Spinal cord (tissue), 10 donors: ENCODE measurements at places on chromosomes 7 and 10.
A peak's percentile ranks its signal among the peaks of the same experiment; 100 is the strongest.

DNA sequence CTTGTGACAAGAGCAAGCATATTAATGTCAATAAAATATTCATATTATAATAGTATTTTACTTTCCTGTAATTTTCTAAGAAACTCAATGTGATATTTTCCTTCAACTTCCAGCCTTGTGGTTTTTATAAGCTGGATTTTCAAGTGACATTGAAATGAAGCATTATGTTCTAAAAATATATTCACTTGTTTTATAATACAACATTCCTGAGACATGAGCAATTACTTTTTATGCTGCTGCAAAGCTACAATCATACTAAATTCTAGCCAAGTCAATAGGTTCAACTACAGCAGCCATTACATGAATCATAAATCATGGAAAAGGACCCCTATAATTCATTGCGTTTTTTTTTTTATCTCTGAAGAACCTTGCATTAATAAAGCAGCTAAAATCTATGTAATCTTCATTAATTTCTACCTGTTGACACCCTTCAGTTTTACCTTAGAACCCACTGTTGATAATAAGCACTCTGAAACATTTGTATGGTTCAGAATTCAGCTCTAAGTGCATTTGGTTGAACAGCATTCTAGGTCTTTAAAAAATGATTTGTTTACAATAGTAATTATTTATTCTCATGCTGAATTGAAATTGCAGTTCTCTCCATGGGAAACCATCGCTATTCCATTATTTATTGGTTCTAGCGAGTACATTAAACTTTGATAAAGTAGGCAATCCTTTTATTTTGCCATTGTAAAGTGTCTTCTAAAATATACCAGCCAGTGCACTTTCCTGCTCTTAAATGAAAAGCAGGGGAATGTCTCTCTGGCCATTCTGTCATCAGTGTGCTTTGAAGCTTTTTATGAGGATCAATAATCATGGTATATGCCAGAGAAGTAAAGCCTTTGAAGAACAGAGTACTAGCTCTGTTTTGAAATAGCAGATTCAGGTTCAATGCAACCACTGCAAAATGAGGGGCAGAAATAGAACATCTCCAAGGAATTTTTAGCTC lies 132.6 kb downstream of the GNAT3 start:
- no peak for DNase-seq

- no peak for DNase-seq
Observed at GRCh38 chr7:72538856-72539255, 126.7 kb upstream of the CALN1 start.

DNA sequence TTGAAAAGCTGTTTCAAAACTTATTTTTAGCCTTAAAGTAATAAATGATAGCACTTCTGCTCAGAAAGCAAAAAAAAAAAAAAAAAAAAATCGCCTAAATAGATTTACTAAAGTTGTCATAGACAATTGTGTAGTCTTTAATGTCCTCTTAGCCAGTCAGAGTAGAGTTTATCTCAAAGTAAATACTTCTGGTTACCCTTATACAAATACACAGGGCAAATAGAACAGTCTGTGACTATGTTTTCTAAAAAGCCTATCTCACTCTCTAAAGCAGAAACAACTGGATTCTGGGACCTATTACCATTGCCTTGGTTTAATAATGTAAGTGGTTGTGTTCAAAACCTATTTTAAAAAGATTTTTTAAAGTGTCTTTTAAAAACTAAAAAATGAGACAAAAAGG lies 156.2 kb upstream of the THSD7A start:
- no peak for DNase-seq

DNA sequence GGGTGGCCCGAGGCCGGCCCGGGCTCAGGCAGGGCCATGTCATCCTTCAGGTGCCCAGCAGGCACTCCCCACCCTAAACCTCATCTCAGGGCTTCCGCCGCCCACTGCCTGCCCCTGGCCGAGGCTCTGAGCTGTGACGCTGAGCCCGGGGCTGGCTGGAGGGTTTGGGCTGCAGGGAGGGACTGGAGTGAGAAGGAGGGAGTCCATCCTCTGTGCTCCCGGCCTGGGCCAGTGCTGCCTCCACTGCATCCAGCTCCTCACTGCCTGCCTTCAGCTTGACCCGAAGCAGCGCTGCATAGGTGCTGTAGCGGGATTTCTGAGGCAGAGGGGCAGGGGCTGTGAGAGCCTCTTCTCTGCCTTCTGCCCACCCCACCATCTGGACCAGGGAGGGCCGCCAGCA lies 7.6 kb downstream of the NFKB2 start:
- no peak for DNase-seq

- DNase-seq: no peak
Observed at GRCh38 chr7:7908622-7909145, 59.9 kb upstream of the GLCCI1 start.

GRCh38 chr10:116796910-116797513 lies 52.3 kb upstream of the ENO4 start:
- DNase-seq: peak; percentile 93

GRCh38 chr7:30979027-30979426 lies 15.3 kb downstream of the GHRHR start:
- DNase-seq: no peak

DNA sequence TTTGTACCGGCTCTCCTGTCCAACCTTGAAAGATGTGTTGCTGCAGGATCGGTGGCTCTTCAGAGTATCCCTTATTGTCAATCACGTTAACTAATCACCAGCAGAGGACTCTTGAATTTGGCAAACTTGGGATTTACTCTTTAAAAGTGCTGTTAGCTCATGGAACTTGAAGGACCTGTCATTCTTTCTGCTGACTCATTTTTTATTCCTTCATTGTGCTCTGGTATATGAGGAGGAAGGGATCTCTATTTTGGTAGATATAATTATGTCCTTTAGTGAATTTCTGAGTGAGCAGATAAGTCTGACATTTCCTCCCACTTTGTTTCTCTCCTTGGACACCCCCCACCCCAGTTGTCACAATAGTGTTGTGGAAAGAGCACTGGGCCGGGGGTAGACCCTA lies 175.1 kb upstream of the HDAC9 start:
- no peak for DNase-seq
